Activated T-cell treated with anti-CD3 and anti-CD28 coated beads for 48 hours (primary cell): ENCODE measurements at places on chromosomes 1 and 21.
A peak's percentile ranks its signal among the peaks of the same experiment; 100 is the strongest.

- DNase-seq: no peak
Observed at GRCh38 chr1:91171898-91172297, 150.1 kb upstream of the ZNF644 start.

DNA sequence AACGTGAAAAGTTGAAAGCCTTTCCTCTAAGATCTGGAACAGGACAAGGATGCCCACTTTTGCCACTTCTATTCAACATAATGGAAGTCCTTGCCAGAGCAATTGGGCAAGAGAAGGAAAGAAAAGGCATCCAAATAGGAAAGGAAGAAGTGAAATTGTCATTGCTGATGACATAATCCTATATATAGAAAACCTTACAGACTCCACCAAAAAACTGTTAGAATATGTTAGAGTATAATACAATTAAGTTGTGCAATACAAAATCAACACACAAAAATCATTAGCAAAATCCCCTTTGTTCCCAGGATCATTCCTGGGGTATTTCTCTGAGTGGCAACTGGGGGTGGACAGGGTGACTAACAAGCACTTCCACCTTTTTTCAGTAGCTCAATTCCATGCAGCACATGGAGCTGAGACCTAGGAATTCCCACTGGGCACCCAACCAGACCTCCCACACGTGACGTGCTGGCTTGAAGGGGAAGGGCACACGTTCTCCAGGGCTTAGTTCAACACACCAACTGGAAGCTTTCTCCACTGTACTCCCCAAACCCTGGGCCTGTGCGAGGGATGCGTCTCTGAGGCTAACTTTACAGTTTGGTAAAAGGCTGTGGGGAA lies 9.6 kb downstream of the STUM start:
- DNase-seq: no peak

DNA sequence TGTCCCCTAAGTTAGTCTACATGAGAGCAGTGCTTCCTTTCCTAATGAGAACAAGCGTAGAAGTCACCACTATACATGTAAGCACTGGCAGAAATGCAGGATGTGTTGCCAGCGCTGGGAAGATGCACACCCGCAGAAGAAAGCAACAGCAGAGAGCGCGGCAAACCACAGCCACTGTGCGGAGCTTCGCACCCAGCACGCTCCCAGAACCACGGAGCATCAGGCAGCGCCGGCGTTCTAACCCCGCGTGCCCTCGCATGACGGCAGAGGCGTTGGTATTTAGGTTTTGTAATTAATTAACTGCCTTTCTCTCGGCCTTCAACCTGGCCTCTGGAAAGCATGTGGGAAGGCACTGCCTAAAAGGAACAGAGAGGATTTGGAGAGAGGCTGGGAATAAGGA lies 69.1 kb downstream of the OLIG1 start:
- no peak for DNase-seq

DNA sequence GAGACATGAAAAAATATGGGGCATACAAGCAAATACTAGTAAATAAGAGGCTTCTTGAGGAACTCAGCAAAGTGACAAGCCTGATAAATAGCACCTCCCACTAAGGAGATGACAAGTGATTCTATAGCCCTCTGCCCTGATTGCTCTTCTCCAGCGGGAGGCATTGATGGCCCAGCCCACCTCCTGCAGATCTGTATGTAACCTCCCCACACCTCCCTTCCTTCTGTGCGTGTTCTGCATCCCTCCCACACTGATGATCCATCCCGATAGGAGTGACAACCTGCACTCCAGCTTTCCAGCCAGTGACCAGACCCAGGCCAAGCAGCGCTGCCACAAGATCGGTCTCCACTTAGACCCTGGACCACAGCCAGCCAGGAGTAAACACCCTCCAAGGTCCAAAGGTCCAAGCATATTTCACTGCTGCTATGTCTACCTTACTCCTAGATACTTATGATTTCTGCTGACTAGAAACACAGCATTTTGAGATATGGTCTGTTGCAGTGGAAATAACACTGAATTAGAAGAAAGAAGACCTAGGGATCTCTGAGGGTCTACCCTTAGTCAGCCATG lies 176.1 kb downstream of the BRINP2 start:
- no peak for DNase-seq

- no peak for DNase-seq
Observed at GRCh38 chr1:66078412-66078811, 285.7 kb downstream of the PDE4B start.

GRCh38 chr1:235734335-235734734 lies 84.8 kb upstream of the GNG4 start:
- no peak for DNase-seq

DNA sequence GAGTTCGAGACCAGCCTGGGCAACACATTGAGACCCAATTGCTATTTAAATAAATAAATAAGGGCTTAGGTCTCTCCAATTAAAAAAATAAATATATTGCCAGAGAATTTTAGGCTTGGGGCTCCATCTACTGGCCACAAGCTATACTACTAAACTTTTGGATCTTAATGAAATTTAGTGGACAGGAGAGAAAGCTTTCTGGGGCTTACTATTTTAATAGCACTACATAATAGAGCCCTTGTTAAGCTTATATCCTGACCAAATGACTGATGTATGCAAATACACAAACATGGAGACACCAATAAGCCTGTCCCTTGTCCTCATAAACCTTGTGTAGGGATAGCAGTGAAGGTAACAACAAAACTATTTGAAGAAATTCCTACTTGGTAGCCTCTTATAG lies 18.4 kb downstream of the CCT3 start:
- DNase-seq: no peak

DNA sequence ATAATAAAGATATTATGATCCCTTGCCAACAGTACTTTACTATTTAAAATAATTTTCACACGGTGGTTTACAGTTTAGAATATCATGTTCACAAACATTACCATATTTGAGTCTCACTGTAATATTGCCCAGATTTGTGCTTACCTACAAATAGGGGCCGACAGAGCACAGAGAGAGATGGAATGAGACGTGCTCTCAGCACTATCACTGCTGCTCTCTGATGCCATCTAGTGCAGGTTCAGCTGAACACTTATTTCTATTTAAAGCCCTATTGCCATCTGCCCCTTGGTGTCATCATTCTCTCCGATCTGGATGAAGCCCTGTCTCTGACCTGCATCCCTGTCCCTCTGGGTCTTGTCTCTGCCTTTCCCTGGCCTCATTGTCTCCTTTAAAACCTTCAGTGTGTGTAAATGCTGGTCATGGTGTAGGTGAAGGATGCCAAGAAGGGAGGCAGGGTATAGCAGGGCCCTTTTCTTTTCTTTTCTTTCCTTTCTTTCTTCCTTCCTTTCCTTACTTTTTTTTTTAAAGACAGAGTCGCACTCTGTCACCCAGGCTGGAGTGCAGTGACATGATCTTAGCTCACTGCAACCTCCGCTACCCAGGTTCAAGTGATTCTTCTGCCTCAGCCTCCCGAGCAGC lies 6.9 kb upstream of the GPATCH4 start:
- DNase-seq: peak; percentile 48

GRCh38 chr1:36217670-36218069 lies 6.6 kb upstream of the THRAP3 start:
- DNase-seq: no peak

DNA sequence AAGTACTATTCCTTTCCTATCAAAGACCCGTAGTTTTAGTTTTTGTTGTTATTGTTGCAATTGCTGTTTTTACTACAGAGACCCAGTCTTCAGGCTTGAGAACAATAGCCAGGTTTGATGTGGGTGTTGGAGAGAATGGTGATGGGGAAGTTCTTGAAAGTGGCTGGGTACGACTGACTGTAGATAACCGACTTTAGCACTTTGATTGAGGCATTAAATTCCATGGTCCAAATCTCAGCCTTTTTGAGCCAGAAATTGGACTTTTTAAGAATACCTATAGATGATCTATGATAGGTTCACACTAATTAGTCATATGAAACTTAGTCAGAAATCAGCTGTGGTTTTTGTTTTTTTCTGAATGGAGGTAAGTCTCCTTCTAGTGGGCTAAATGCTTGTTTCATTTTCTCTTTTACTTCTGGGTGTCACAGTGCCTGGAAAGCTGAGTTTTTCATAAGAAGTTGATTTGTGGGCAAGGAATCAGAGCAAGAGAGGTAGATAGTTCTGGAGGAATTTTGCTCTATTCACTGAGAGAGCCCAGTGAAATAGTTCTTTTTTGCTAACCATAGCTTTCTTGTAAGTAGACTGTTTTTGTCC lies 2.8 kb downstream of the PPIH start:
- no peak for DNase-seq

- no peak for DNase-seq
Observed at GRCh38 chr1:150528196-150528595, 12.6 kb downstream of the FALEC start.

DNA sequence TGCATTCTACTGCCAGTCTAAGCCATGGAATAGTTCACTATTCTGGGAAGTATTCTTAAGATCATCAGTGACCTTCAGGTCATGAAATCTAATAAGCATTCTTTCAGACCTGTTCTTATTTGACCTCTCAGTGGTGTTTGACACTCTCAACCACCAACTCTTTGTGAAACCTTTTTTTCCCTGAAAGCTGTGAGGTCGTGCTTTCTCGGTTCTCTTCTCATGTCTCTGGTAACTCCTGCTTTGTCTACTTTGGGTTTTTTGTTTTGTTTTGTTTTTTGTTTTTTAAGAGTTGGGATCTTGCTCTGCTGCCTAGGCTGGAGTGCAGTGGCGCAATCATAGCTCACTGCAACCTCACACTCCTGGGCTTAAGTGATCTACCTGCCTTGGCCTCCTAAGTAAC lies 56.3 kb downstream of the POU2F1 start:
- DNase-seq: no peak

GRCh38 chr1:59635097-59635496 lies 179.7 kb upstream of the HOOK1 start:
- DNase-seq: no peak

DNA sequence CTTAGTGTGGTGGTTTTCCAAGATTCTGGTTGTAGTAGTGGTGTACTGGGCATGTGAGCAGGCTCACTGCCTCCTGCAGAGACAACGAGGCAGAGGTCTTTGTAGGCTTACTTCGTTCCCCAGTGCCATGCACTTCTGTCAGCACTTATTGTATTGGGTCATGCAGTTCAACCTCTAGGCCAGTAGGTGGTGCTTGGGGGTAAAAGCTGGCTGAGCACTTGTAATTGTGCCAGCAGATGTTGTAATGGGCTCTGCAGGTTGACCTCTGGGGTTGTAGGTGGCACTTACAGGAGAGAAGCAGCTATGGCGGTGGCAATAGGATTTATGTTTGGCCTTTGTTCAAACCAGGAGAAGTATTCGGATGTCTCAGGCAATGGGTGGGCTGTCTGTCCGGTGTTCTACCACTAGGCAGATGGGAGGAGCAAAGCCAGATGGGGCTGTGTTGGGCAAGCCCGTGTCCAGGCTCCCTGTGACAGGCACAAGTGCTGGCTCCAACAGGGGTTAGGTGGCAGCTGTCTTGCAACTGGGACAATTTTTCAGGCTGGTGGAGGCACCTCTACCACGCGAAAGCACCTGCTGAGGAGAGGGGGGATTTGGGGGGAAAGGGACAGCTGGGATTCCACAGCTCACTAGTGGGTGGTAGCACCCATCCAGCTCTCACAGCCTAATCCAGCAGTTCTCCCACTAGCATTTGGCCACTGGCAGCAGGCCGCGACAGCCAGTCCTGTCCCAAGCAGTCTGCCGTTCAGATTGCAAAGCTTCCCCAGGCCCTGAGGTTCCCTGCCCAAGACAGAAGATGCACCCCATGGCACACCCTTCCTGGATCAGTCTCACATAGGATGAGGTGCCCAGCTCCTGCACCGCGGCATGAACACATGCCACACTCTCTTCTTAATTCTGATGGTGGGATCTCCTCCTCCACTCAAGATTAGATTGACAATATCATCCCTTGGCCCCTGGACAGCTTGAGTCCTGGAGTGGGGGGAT lies 274.5 kb downstream of the CTH start:
- peak; percentile 27 for DNase-seq

DNA sequence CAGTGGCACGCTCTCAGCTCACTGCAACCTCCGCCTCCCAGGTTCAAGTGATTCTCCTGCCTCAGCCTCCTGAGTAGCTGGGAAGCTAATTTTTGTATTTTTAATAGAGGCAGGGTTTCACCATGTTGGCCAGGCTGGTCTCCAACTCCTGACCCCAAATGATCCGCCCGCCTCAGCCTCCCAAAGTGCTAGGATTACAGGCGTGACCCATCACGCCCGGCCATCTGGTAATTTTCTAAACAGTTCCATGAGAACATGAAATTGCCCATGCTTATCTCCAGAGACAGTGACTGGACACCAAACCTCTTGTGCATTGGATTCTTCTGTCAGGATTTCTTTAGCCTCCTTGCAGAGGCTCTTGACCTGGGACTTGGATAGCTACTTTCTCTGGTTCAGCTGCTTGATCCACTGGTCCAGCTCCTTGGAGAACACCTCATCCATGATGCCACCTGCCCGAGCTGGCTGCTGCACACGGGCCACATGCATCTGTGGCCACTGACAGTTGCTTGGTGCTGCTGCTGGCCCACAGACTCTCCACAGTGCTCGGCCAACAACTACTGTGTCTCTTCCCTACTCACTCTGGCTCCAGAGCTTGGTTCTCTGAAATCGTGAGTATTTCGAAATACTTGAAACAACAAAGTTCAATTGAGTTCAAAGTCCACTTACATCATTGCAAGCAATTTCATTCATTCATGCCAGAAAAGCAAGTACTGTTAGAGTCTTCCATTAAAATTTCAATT lies 40.0 kb upstream of the CTPS1 start:
- no peak for DNase-seq

DNA sequence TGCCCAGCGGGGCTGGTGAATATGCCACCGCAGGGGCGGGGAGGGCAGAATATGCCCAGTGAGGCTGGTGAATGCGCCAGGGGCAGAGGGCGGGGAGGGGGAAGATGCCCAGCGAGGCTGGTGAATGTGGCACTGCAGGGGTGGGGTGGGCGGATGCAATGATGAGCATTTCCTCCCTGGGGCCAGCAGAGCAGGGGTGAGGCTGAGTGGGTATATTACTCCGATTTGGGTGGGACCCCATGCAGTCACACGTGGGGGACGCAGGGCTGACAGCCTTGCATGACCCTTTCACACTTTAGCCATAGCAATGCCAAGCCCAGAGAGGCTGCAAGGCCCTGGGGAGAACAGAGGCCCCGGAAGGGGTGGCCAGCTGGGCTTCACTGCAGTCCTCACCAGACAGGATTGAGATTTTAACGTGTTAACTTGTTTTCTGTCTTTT lies 9.3 kb upstream of the SLX9 start:
- DNase-seq: no peak

DNA sequence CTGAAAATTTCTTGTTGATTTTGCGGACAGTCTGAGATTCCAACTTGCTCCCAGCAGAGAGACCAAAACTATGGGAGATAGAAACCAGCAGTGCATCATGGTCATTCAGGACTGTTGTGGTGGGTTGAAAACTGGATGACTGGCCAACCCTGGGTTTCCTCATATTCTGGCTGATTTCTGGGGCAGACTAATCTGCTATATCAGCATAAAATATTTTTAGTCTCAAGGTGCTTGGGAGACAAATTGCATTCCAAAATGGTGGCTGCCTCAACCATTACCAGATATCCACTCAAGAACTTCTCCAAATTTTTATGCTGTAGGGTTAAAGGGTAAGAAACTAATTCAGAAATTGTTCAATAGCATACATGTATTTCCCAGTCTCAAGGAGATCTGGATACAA lies 434.0 kb downstream of the BRINP3 start:
- DNase-seq: no peak

- DNase-seq: no peak
Observed at GRCh38 chr1:45612941-45613579, 10.8 kb downstream of the CCDC17 start.

- DNase-seq: no peak
Observed at GRCh38 chr1:103256490-103256889, 148.2 kb upstream of the COL11A1 start.
